Gastrocnemius medialis (tissue), 4 donors: ENCODE measurements at places on chromosomes 2 and 18. TPM values are rescaled to one million over a fixed set of nuclear protein-coding genes. Genes with fewer than 3 reads are reported as not detected.

The UGT1A9 gene
- total RNA-seq: 0.13 TPM

The DARS1 gene
- 86.2 TPM for total RNA-seq

The UGT1A3 gene
- not detected for total RNA-seq

DNA sequence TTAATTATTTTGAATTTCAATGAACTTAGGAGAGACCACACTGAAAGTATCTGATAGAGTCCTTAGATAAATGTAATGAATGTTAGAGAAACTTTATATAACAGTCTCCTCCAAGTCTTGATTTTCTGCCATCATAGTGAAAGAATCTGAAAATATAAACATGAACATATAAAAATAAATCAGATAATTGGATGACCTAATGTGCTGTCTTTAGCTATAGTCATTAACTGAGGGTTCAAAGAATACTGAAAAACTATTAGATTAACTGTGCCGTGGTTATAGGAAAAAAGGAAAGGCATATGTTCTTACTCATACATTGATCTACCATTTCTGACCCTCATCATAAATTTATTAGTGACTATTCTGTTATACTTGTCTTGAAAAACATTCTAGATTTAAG, 47.0 kb upstream of the SPAG16 start:
- H3K27ac ChIP-seq: no peak overlapping the region
- no peaks in the 10 kb centered on the region for H3K4me1 ChIP-seq
- no peaks in the 10 kb centered on the region for H3K27me3 ChIP-seq
- DNase-seq: no peak

GRCh38 chr18:48885924-48886400, 64.8 kb downstream of the SMAD7 start:
- DNase-seq: no peak
- no peak overlapping the region for H3K27ac ChIP-seq
- H3K36me3 ChIP-seq: no peaks in the 10 kb centered on the region
- peaks cover 16% of the 10 kb centered on the region for H3K4me1 ChIP-seq
- H3K4me3 ChIP-seq: no peak overlapping the region
- no peaks in the 10 kb centered on the region for H3K27me3 ChIP-seq

GRCh38 chr2:125224830-125225229, 1199.7 kb downstream of the CNTNAP5 start:
- DNase-seq: no peak
- no peak overlapping the region for H3K27ac ChIP-seq
- no peaks in the 10 kb centered on the region for H3K36me3 ChIP-seq
- no peaks in the 10 kb centered on the region for H3K27me3 ChIP-seq

- DNase-seq: peak; percentile 16
- no peaks in the 10 kb centered on the region for H3K36me3 ChIP-seq
- H3K4me1 ChIP-seq: no peaks in the 10 kb centered on the region
- H3K27ac ChIP-seq: no peak overlapping the region
- H3K27me3 ChIP-seq: no peaks in the 10 kb centered on the region
Measured at GRCh38 chr2:215728504-215729065, 284.8 kb downstream of the MREG start.

- H3K4me3 ChIP-seq: no peak overlapping the region
- H3K4me1 ChIP-seq: peaks cover 8% of the 10 kb centered on the region
- H3K36me3 ChIP-seq: no peaks in the 10 kb centered on the region
- no peaks in the 10 kb centered on the region for H3K27me3 ChIP-seq
- H3K27ac ChIP-seq: no peak overlapping the region
Measured at GRCh38 chr2:56244911-56245530, 61.2 kb downstream of the CCDC85A start.

DNA sequence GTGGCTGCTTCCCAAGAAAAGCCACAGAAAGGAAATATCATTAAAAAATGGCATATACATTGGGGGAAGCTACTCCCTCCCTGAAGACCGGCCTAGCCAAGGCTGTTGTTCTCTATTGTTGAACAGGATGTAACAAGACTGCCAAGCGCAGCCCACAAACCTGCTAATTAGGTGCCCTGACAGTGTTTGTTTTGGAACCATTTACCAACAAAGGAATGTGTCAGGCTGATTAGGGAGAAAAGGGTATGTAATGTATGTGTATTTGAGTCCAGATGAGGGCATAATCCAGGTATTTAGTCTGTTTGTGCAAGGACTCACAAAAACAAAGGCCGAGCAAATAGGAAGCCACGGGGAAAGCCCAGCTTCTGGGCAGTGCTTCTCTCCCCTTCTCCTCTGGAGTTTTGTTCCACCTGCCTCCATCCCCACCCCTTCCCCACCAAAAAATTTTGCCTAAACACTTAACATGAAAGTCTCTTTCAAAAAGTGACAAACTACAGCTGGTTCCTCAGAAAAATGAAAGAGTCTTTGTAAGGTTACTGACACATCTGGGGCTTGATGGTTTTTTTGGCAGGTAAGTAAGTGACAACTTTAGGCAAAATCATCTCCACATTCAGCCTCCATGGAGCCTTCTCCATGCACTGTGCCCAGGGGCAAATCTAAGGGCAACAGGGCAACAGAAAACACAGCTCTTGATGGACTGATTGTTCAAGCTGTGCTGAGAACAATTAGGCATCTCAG, 78.3 kb upstream of the FZD5 start:
- H3K36me3 ChIP-seq: no peaks in the 10 kb centered on the region
- H3K27ac ChIP-seq: no peak overlapping the region
- H3K4me1 ChIP-seq: no peaks in the 10 kb centered on the region
- no peaks in the 10 kb centered on the region for H3K27me3 ChIP-seq
- no peak for DNase-seq

- no peaks in the 10 kb centered on the region for H3K4me1 ChIP-seq
- H3K36me3 ChIP-seq: no peaks in the 10 kb centered on the region
- H3K27ac ChIP-seq: no peak overlapping the region
- no peak for DNase-seq
- H3K27me3 ChIP-seq: no peaks in the 10 kb centered on the region
Measured at GRCh38 chr2:143440411-143441012, 311.3 kb downstream of the ARHGAP15 start.

- H3K27me3 ChIP-seq: no peaks in the 10 kb centered on the region
- no peaks in the 10 kb centered on the region for H3K36me3 ChIP-seq
- H3K4me1 ChIP-seq: no peaks in the 10 kb centered on the region
- H3K4me3 ChIP-seq: no peak overlapping the region
Measured at GRCh38 chr2:641872-642815, 35.1 kb downstream of the TMEM18 start.
